ENCODE measurements at places on chromosomes 5 and 9.

GRCh38 chr9:84151236-84151635 is 170.6 kb downstream of the RMI1 start:
- no peak for DNase-seq

- DNase-seq: no peak
Measured at GRCh38 chr5:168153876-168154270, 137.6 kb upstream of the WWC1 start.

GRCh38 chr5:14714706-14715105 is 50.2 kb downstream of the OTULIN start:
- no peak for DNase-seq

DNA sequence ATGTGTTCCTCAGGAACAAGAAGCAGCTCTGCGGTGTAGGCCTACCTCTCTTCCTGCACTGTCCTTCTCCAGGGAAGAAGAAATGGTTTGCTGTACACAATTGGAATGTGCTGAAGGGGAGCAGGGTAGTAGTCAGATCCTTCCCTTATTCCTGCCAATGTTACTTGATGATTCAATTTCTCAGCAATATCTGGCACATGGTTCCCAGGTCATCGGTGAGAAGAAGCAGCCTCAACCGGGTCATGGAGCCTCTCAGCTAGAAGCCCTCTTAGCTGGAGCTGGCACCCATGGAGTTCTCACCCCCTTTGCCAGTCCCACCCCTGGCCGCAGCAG is 36.9 kb downstream of the ACTBL2 start:
- no peak for DNase-seq
